CD4-positive, alpha-beta T cell treated with Interleukin-4 for 1 hour (primary cell): ENCODE measurements at places on chromosomes 16 and 17.

DNA sequence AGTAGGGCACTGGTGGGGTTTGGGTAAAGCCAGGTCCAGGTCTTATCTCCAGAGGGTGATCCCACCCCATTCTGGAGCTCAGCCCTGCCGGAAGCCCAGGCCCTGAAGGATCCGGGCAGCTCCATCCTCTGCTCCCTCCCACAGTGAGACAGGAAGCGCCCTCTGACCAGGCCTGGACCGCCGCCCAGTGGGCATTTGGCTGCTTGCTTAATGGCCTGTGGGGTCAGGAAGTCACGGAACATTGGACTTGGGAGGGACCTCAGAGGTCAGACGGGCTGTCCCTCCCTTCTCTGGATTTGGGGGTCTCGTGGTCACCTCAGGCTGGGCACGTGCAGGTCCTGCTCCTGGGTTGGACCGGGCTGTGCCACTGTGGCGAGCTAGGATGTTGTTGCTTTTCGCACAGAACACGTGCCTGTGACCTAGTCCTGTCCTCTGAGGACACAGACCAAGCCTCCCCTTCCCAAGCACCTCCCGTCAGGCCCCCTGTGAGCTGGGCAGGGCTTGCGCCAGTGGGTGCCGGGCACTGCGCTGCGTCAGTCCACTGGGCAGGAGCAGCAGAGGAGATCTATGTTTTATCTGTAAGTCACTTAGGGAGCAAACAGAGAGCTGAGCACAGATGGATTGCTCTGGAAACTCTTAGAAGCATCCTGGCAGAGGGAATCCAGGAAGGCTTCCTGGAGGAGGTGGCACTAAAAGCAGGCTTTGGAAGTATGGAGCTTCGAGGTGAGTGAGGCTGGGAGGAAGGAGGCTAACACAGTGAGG is 49.4 kb upstream of the GSE1 start:
- DNase-seq: no peak

DNA sequence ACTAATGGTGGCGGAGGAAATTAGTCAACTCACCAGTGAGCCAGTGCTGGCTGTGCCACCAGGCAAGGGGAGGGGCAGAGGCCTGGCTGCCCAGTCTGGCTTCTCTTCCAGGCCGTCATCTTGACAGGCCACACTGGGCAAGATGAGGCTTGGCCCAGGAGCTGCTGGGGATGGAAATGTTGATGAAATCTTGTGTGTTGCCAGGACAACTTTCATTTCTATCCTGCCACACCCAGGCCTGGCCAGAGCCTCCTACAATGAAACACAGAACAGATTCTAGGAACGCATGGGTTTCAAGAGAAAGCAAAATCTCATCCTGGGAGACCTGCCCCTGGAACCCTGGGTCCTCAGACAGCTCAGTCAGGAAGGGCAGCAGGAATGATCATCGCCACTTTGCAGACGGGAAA is 9.3 kb downstream of the HEXIM2 start:
- no peak for DNase-seq

DNA sequence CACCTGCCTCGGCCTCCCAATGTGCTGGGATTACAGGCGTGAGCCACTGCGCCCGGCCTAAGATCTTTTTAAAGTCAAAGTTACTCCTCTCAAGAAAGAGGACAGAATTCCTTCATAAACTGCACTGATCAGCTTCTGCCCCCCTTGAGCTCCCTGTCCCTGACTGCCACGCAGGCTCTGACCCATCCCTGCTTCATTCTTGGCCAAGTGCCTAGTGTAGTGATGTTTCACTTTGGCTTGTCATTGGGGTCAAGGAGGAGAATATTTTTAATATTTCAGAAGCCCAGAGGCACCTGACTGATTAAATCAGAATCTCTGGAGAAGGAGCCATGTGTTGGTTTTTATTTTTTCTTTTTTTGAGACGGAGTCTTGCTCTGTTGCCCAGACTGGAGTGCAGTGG is 9.1 kb downstream of the MRM1 start:
- no peak for DNase-seq

DNA sequence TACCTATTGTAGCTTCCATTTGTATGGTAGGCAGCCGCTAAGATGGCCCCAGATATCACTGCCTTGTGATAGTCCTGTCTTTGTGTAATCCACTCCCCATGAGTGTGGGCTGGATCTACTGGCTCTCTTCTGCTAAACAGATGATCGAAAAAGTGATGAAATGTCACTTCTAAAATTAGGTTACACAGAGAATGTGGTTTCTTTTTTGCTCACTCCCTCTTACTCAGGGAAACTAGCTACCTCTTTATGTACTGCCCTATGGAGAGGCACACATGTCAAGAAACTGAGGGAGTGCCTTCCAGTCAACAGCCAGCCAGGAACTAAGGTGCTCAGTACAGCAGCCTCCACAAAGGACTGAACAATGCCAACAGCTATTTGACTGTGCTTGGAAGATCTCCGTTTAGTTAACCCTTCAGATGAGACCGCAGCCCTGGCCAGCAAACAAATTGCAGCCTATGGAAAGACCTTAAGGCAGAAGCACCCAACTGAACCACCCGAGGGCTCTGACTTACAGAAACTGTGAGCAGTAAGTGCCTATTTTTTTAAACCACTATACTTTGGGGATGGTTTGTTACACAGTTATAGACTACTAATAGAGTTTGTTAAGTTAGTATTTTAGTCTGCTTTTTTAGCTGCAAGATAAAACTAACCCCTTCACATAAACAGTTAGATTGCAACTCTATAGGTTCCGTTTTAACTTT is 113.2 kb upstream of the MAF start:
- DNase-seq: no peak

DNA sequence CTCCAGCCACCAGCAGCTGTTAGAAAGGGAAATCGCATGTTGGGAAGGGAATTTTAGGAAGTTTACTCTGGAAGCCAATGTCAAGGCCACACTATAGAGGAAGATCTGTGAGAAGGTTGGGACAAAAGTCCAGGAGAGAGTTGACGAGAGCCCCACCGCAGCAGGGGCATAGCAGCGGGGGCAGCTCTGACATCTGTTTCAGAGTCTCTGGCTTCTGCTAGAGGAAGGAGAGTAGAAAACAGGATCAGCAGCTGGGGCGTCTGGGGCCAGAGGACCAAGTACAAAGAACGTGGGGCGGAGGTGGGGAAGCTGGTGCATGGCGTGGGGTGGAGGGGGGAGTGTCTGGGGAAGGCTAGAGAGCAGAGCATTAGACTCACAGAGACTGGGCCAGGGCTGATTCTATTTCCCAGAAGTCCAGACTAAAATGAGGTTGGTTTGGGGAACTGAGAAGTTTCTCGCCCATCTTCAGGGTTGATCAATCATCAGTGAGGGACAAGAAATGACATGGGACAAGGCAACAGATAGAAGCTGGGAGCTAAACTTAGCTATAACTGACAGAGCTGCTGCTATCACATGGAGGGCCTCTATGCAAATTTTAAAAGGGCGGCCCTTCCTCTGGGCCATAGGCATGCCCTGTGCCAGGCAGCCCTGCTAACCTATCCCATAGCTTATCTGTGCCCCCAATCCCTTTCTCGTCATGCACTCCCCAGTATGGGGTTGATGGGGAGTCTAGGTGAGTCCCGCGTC is 1.2 kb downstream of the RABEP2 start:
- no peak for DNase-seq
